Airway epithelial cell (primary cell): ENCODE measurements at places on chromosomes 1 and 21. TPM values are rescaled to one million over a fixed set of nuclear protein-coding genes. Genes with fewer than 3 reads are reported as not detected.

Gene RORC
- total RNA-seq, result 0.05 and 0.35 TPM in 2 replicates

Gene NBPF19
- 2.4 and 3.7 TPM in 2 replicates for total RNA-seq

Gene TRPM2
- not detected in 2 replicates for total RNA-seq

Gene WNT9A
- 1.2 and 1.5 TPM in 2 replicates for total RNA-seq

Gene KMO
- total RNA-seq, result not detected in 2 replicates

Gene COL8A2
- 0.74 and 1.1 TPM in 2 replicates for total RNA-seq

Gene SPATA21
- not detected in 2 replicates for total RNA-seq

Gene LINGO4
- not detected in 2 replicates for total RNA-seq

Gene RGS13
- not detected in 2 replicates for total RNA-seq

Gene POFUT2
- total RNA-seq, result 13.1 and 14.4 TPM in 2 replicates

Gene CBR3
- 8.3 and 12.8 TPM in 2 replicates for total RNA-seq

Gene MANEAL
- 0.93 and 1.7 TPM in 2 replicates for total RNA-seq

Gene RUSC1
- 39.1 and 41.8 TPM in 2 replicates for total RNA-seq

Gene BARHL2
- not detected in 2 replicates for total RNA-seq

Gene CCDC24
- total RNA-seq, result 5.3 and 6.4 TPM in 2 replicates

Gene RHD
- total RNA-seq, result not detected in 2 replicates

Gene KCNK2
- not detected in 2 replicates for total RNA-seq

Gene PLCH2
- total RNA-seq, result 79.0 and 100 TPM in 2 replicates

Gene CLCA1
- total RNA-seq, result 0.14 TPM in 1 of 2 replicates, not detected in the other

Gene S100B
- total RNA-seq, result 0.42 TPM in 1 of 2 replicates, not detected in the other

Gene CLCA4
- 3.1 and 6.5 TPM in 2 replicates for total RNA-seq

Gene RPF1
- 42.0 and 54.1 TPM in 2 replicates for total RNA-seq

Gene TIAM1
- total RNA-seq, result 19.3 and 21.7 TPM in 2 replicates

Gene RASAL2
- total RNA-seq, result 19.8 and 20.9 TPM in 2 replicates

Gene ANGEL2
- 19.5 and 23.1 TPM in 2 replicates for total RNA-seq

Gene FAM167B
- not detected in 2 replicates for total RNA-seq

Gene ST7L
- total RNA-seq, result 9.7 and 10.6 TPM in 2 replicates

Gene SELE
- total RNA-seq, result not detected in 2 replicates

Gene ATP1A1
- 272 and 320 TPM in 2 replicates for total RNA-seq

Gene CAPN8
- 0.21 TPM in 1 of 2 replicates, not detected in the other for total RNA-seq

Gene SEMA4A
- 7.6 and 16.6 TPM in 2 replicates for total RNA-seq

Gene UBL4B
- not detected in 2 replicates for total RNA-seq

Gene MROH7
- total RNA-seq, result not detected in 2 replicates

Gene DISP1
- 0.70 and 0.99 TPM in 2 replicates for total RNA-seq

Gene HCN3
- 0.28 and 1.3 TPM in 2 replicates for total RNA-seq

Gene TIE1
- not detected in 2 replicates for total RNA-seq

Gene NBPF20
- total RNA-seq, result 1.3 and 2.1 TPM in 2 replicates

Gene BTF3L4
- 29.4 and 38.6 TPM in 2 replicates for total RNA-seq

Gene CNIH3
- total RNA-seq, result 0.09 and 0.14 TPM in 2 replicates
